HS-5 (cell line): ENCODE measurements at places on chromosomes 11 and 22.

DNA sequence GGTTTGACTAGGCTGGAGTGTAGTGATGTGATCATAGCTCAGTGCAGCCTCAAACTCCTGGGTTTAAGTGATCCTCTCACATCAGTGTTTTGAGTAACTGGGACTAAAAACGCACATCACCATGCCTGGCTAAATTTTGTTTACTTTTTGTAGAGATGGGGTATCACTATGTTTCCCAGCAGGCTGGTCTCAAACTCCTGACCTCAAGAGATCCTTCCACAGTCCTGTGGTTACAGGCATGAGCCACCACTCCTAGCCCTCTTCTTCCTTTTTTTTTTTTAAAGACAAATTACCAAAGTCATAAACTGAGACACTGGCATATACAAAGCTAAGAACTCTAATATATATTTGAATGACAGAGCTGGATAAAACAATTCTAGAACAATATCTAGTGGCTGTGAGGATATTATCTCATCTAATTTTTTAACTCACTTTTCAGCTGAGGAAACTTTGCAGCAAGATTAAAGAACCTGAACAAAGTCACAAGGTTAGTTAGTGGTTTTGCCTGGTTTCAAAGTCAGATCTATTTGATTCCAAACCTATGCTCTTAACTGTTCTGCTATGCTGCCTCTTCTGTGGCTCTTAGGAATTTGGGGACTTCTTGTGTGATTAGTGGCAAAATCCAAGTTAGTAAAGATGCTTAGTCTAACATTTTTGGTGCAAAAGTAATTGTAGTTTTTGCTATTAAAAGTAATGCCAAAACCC, 95.3 kb upstream of the RAG2 start:
- DNase-seq = no peak

GRCh38 chr11:34565417-34566207, 52.0 kb upstream of the ELF5 start:
- DNase-seq = no peak

GRCh38 chr11:73493956-73494598, 103.8 kb downstream of the FAM168A start:
- peak; percentile 49 for DNase-seq

GRCh38 chr11:39190751-39191150, 2268.7 kb downstream of the LRRC4C start:
- DNase-seq = no peak

DNA sequence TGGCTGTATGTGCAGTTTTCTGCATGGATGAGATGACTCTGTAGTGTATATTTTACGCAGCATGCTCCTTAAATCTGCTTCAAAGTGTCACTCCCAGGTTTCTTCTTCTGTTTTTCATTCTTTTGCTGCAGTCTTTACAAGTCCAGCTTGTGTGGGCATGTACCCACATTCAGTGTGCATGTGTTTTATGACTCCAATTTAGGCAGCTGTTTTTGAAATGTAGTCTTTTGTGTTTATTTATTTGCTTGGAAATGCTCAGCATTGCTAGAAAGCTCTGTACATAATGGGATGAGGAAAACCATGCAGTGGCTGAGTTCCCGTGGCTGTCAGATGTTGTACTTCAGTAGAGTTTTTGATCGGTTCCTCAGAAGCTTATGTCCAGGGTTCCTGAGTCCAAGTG, 138.5 kb downstream of the ARHGAP42 start:
- no peak for DNase-seq

DNA sequence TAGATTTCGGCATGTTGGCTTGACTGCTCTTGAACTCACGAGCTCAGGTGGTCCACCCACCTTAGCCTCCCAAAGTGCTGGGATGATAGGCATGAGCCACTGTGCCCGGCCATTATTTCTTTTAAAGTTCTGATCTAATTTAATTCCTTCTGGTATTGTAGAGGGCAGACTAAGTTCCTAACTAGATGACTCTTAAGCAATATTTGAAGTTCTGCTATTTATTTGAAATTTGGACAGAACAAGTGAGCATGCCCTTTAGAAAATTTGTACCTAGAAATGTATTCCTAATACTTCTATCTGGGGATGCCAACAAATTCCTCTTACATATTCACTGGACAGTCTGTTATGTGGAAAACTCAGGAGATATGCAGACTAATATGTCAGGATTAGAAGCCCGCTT, 746.4 kb downstream of the LRRC4C start:
- no peak for DNase-seq

DNA sequence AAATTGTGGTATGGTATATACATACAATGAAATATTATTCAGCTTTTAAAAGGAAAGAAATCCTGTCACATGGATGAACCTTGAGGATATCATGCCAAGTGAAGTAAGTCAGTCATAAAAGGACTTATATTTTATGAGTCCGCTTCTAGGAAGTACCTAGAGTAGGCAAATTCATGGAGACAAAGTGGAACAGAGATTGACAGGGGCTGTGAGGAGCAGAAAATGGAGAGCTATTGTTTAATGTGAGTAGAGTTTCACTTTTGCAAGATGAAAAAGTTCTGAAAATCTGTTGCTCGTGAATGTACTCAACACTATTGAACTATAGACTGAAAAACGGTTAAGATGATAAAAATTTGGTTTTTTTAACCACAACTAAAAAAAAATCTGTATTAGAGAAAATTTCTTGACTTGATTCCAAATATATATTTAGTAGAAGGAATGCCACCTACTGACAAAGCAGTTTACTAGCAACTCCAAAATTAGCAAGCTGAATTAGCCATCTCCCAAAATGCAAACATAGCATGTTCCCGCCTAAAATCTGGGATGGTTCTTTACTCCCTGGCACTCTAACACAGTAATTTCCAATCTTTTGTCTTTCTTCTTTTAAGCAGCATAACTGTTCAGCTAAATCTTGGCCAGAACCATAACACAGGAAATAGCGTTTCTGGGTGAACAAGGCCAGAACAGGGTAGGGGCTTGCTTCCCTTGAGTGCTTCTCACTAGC, 1.5 kb downstream of the UFD1 start:
- no peak for DNase-seq

- DNase-seq = no peak
These were observed 33.0 kb downstream of the CECR2 start for GRCh38 chr22:17402293-17402692.
